ENCODE measurements at places on chromosomes 1 and 21.

GRCh38 chr21:25453524-25453923 lies 153.8 kb downstream of the MRPL39 start:
- DNase-seq: no peak

GRCh38 chr21:28751176-28751575 lies 241.5 kb downstream of the LTN1 start:
- DNase-seq: no peak

GRCh38 chr1:53559391-53559815 lies 100.2 kb downstream of the DMRTB1 start:
- DNase-seq: no peak

GRCh38 chr1:48371598-48371997 lies 100.4 kb downstream of the SPATA6 start:
- DNase-seq: no peak

GRCh38 chr1:157932069-157932468 lies 61.4 kb upstream of the KIRREL1 start:
- no peak for DNase-seq

GRCh38 chr1:169146576-169147214 lies 40.2 kb downstream of the ATP1B1 start:
- DNase-seq: no peak

- DNase-seq: no peak
Measured at GRCh38 chr21:31732597-31733550, 956 bp upstream of the SCAF4 start.

- DNase-seq: no peak
Measured at GRCh38 chr1:235885655-235886262, 19.1 kb upstream of the LYST start.

- DNase-seq: no peak
Measured at GRCh38 chr21:45699251-45699942, 55.9 kb downstream of the PCBP3 start.

- DNase-seq: no peak
Measured at GRCh38 chr1:145871994-145872924, 13.4 kb upstream of the PIAS3 start.

GRCh38 chr1:244237445-244237844 lies 186.4 kb downstream of the ZBTB18 start:
- DNase-seq: no peak

- DNase-seq: no peak
Measured at GRCh38 chr1:25902462-25902861, 3.8 kb downstream of the STMN1 start.

DNA sequence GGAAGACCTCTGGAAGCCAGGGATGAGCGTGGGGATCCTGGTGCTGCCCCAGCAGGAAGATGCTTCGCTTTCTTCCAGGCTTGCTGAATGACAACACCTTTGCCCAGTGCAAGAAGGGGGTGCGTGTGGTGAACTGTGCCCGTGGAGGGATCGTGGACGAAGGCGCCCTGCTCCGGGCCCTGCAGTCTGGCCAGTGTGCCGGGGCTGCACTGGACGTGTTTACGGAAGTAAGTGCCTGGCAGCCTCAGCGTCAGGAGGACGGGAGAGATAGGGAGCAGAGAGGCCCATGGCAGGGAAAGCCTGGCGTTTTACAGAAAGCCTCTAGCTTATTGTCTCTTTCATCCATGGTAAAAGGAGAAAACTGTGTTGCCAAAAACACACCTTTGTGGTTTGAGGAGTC lies 23.5 kb downstream of the PHGDH start:
- DNase-seq: no peak

- no peak for DNase-seq
Measured at GRCh38 chr1:9320520-9321479, 28.1 kb downstream of the SPSB1 start.

DNA sequence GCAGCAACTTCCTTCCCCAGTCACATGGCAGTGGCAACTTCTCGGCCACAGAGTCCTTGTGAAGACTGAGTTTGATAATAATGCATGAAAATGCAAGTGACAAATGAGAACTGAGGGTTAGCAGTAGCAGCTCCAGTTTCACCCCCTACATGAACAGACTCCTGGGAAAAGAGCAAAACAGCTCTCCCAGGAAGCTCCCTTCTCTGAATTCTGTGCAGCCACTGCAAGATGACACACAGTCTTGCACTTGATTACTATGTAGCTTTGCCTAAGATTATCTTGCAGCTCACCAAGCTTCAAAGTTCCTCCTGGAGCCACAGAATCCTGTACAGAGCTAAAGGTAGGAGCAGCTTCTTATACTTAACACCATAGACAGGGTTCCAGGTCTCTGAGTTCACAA lies 4.7 kb downstream of the PGBD5 start:
- no peak for DNase-seq

DNA sequence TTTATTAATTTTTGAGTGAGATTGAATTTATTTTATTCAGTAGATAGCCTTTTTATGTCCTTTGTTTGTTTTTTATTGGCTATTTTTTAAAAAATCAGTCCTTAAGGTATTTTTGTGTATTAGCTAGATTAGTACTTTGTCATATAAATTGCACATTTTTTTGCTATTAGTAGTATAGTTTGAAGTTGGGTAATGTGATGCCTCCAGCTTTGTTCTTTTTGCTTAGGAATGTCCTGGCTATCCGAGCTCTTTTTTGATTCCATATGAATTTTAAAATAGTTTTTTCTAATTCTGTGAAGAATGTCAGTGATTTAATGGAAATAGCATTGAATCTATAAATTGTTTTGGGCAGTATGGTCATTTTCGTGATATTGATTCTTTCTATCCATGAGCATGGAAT lies 80.4 kb downstream of the MAN1A2 start:
- no peak for DNase-seq

- no peak for DNase-seq
Measured at GRCh38 chr1:174969977-174970376, 29.8 kb upstream of the CACYBP start.

DNA sequence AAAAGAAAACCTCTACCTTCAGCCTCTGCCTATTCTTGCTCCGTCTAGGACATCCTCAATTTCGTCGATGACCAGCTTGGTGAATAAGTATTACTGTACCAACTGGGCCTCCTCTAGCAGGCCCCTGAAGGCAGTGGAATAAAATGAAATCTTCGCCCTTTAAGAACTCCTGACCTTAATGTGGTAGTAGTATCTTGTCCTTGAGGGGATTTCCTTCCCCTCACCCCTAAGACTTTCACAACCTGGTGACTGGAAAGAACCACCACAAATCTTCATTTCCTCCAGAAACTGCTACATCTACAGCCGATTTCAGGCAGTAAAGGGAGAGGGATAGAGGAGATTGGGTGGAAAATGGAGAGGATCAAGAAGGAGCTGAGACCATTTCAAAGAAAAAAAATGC lies 1.6 kb upstream of the HAX1 start:
- no peak for DNase-seq

GRCh38 chr1:29438991-29439390 lies 202.7 kb downstream of the PTPRU start:
- no peak for DNase-seq

DNA sequence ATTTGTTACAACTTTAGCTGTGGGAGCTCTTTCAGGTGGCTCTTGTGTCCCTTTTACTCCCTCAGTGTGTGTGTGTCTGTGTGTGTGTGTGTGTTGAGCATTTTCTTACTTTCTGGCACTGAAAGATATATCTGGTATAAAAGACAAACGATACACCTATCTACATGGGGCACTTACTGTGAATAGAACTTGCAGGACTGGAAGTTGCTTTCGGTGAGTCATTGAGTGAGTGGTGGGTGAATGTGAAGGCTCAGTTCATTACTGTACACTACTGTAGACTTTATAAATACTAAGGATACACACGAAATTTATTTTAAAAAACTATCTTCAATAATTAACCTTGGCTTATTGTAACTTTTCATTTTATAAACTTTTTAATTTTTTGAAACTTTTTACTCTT lies 38.7 kb downstream of the BTBD8 start:
- DNase-seq: no peak
